ENCODE measurements at places on chromosomes 1 and 21.

DNA sequence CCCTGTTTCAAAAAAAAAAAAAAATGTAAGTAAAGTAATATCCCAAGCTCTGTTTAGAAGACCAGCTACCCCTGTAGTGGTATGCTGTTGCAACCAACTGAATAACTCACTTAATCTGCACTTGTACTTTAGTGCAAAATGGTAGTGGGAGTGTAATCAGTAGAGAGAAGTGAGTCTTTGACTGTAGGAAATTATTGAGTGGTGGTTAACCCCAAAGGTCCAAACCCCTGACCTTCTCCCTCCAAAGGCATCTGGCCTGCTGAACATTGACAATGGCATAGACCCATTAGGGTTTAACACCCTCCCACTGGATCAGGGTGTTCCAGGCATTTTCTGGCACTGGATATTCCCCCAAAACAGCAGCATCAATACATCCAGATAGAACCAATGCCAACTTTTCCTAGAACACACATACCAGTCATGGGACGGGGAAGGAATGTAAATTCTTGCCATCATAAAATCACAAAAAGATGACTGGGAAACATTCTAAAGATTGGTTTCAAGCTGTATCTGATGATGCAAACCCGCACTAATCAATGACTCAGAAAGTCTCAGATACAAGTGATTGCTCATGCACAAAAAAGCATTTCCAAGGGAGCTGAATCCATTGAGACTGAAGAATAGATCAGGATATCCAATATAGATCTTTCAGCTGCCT lies 110.3 kb downstream of the MRPL39 start:
- H3K4me1 ChIP-seq, result peaks cover 4% of the 10 kb centered on the region
- H3K27ac ChIP-seq, result no peak overlapping the region
- H3K4me3 ChIP-seq, result no peak overlapping the region
- no peaks in the 10 kb centered on the region for H3K27me3 ChIP-seq

- peaks cover 84% of the 10 kb centered on the region for H3K4me1 ChIP-seq
- DNase-seq, result peak; percentile 75
- no peak overlapping the region for H3K4me3 ChIP-seq
- H3K27ac ChIP-seq, result peak overlapping the region; percentile 99
- H3K36me3 ChIP-seq, result peaks cover 25% of the 10 kb centered on the region
Measured at GRCh38 chr1:85321237-85321964, 45.0 kb upstream of the BCL10 start.

DNA sequence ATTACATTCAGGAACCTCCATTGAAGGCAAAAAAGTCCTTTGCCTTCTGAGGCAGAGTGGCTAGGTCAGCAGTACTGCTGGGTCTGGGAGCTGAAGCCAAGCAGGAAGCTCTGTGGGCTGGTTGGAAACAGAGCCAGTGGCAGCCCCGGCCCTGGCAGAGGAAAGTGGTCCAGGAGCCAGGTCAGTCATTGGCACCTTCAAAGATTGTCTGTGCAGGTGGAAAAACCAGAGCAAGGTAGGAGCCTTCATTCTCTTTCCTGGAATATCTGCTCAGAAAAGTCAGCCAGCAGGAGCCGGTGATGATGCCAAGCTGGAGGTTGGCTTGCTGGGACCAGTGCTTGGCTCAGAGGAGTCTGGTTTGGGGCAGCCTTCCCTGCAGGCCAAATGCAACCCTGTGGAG lies 12.5 kb upstream of the DISP3 start:
- no peaks in the 10 kb centered on the region for H3K4me1 ChIP-seq
- DNase-seq, result no peak
- no peak overlapping the region for H3K4me3 ChIP-seq
- H3K27me3 ChIP-seq, result peaks cover 10% of the 10 kb centered on the region
- H3K36me3 ChIP-seq, result no peaks in the 10 kb centered on the region
- H3K27ac ChIP-seq, result no peak overlapping the region

DNA sequence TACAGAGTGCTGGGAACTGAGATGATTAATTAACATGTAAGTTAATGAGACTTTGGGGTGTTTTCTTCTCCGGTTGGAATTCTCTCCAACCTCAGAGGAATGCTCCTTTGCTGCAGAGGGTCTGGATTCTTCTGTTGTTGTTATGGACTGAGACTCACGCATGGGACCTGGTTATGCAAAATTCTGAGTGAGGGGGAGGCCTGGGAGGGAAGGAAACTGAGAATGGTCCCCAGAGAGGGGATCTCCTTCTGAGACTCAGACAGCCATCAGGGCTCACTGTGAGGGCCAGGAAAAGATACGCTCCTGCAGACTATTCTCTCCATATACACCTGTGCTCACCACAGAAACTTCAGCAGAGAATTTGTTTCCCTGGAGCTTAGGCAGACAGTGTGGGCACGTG lies 56.3 kb downstream of the HTR6 start:
- no peak overlapping the region for H3K27ac ChIP-seq
- no peaks in the 10 kb centered on the region for H3K36me3 ChIP-seq
- DNase-seq, result no peak
- H3K4me3 ChIP-seq, result no peak overlapping the region
- no peaks in the 10 kb centered on the region for H3K4me1 ChIP-seq
- H3K27me3 ChIP-seq, result no peaks in the 10 kb centered on the region

- peak overlapping the region; percentile 92 for H3K27ac ChIP-seq
- peaks cover 24% of the 10 kb centered on the region for H3K4me1 ChIP-seq
- DNase-seq, result peak; percentile 86
- peak overlapping the region; percentile 82 for H3K4me3 ChIP-seq
- H3K27me3 ChIP-seq, result no peaks in the 10 kb centered on the region
Measured at GRCh38 chr21:16194095-16194787, 464.5 kb downstream of the USP25 start.

DNA sequence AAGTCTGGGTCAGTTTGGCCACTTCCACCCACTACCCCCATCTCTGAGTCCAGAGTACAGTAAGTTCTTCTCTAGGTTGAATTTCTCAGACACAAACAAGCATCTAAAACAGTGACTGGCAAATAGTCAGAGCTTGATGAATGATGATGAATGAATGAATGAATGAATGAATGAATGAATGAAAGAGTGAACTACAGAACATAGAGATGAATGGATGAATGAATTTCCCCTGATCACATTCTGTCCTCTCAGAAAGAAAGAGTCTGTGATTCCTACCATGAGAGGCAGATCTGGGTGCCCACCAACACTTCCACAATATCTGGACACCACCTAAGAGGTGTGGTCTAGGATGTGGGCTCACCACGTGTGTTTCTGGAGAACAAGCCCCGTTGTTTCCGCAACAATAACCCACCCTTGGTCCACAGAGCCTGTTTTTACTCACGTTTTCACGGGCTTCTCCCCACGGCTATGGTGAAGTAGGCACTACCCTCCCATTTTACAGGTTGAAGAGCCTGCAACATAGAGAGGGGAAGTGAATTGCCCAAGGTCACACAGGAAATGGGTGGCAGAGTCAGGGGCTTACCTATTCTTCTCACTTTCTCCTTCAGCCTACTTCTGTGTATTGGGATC lies 40.2 kb upstream of the IFFO2 start:
- H3K36me3 ChIP-seq, result no peaks in the 10 kb centered on the region
- H3K4me1 ChIP-seq, result no peaks in the 10 kb centered on the region
- no peaks in the 10 kb centered on the region for H3K27me3 ChIP-seq
- no peak for DNase-seq
- H3K27ac ChIP-seq, result no peak overlapping the region

- no peak for DNase-seq
- no peak overlapping the region for H3K4me3 ChIP-seq
- no peak overlapping the region for H3K27ac ChIP-seq
- H3K4me1 ChIP-seq, result peaks cover 29% of the 10 kb centered on the region
Measured at GRCh38 chr1:99594205-99594604, 51.7 kb upstream of the PALMD start.

GRCh38 chr1:40313958-40314720 lies 2.9 kb downstream of the COL9A2 start:
- no peak for DNase-seq
- H3K27me3 ChIP-seq, result peaks cover 8% of the 10 kb centered on the region
- no peak overlapping the region for H3K27ac ChIP-seq
- H3K4me3 ChIP-seq, result no peak overlapping the region
- peaks cover 8% of the 10 kb centered on the region for H3K4me1 ChIP-seq

DNA sequence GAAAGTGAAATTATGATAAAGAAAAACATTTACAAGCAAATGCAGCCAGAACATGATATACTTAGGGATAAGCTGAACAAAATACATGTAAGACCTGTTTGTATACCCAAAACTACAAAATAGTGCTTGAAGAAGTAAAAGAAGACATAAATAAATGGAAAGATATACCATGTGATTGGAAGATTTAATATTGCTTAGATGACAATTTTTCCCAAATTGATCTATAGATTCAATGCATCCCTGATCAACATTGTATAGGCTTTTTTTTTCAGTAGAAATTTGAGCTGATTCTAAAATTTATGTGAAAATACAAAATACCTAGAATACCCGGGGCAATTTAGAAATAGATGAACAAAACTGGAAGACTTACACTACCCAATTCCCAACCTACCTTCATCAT lies 76.4 kb downstream of the GABPA start:
- no peak for DNase-seq
- H3K4me3 ChIP-seq, result no peak overlapping the region
- no peaks in the 10 kb centered on the region for H3K27me3 ChIP-seq
- H3K27ac ChIP-seq, result no peak overlapping the region
- H3K36me3 ChIP-seq, result no peaks in the 10 kb centered on the region

DNA sequence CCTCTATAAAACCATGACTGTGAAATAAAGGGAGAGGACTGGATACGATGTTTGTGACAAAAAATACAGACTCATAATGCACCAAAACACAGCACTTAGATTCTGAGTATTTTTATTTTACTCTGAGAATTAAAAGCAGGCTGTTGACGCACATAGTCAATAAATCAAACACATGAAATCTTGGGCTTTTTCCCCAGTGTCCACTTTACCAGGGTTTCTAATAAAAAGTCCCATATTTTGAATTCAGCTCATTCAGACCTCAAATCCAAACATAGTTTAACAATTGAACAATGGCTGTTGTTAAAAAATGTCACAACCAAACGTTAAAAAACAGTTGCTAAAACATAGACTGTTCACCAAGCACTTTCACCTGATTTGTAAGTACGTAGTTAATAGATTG lies 553.4 kb downstream of the LTN1 start:
- no peaks in the 10 kb centered on the region for H3K36me3 ChIP-seq
- 0 out of 2 replicates have a peak overlapping the region, but pooled peaks have one; percentile 9 for H3K4me3 ChIP-seq
- H3K27ac ChIP-seq, result peak overlapping the region; percentile 52
- no peaks in the 10 kb centered on the region for H3K27me3 ChIP-seq
- peaks cover 68% of the 10 kb centered on the region for H3K4me1 ChIP-seq

- peaks cover 12% of the 10 kb centered on the region for H3K27me3 ChIP-seq
- H3K27ac ChIP-seq, result no peak overlapping the region
- H3K4me1 ChIP-seq, result no peaks in the 10 kb centered on the region
Measured at GRCh38 chr1:233394860-233395717, 67.6 kb downstream of the MAP3K21 start.

GRCh38 chr1:58045094-58045705 lies 501.3 kb downstream of the OMA1 start:
- H3K4me3 ChIP-seq, result no peak overlapping the region
- peaks cover 6% of the 10 kb centered on the region for H3K27me3 ChIP-seq
- no peaks in the 10 kb centered on the region for H3K4me1 ChIP-seq
- no peak overlapping the region for H3K27ac ChIP-seq

- H3K4me1 ChIP-seq, result peaks cover 30% of the 10 kb centered on the region
- DNase-seq, result no peak
- no peak overlapping the region for H3K27ac ChIP-seq
- H3K36me3 ChIP-seq, result no peaks in the 10 kb centered on the region
Measured at GRCh38 chr1:23408797-23409290, 15.7 kb downstream of the TCEA3 start.

All from GM23248 (cell line).